Adipose tissue (tissue), 3 donors: ENCODE measurements at places on chromosomes 6 and 20. TPM values are rescaled to one million over a fixed set of nuclear protein-coding genes. Genes with fewer than 3 reads are reported as not detected.

Gene MGME1
- polyA plus RNA-seq, result 11.2 TPM

Gene RHAG
- 0.22 TPM for polyA plus RNA-seq

Gene TSHZ2
- polyA plus RNA-seq, result 15.8 TPM

Gene DAAM2
- polyA plus RNA-seq, result 16.7 TPM

Gene CST7
- polyA plus RNA-seq, result 30.4 TPM

Gene KCNQ2
- polyA plus RNA-seq, result 1.6 TPM

Gene STMN3
- 16.9 TPM for polyA plus RNA-seq

Gene LY6G6F
- not detected for polyA plus RNA-seq

Gene CALHM4
- polyA plus RNA-seq, result not detected

Gene AKAP7
- 7.6 TPM for polyA plus RNA-seq

Gene NKX2-2
- not detected for polyA plus RNA-seq

Gene RSPH9
- polyA plus RNA-seq, result 0.21 TPM

Gene C20orf144
- 0.06 TPM for polyA plus RNA-seq

Gene BPI
- polyA plus RNA-seq, result 3.5 TPM

Gene C6orf141
- polyA plus RNA-seq, result 9.2 TPM

Gene PRDM13
- 0.02 TPM for polyA plus RNA-seq

Gene CDSN
- 0.03 TPM for polyA plus RNA-seq
